ENCODE measurements at places on chromosomes 12 and 14. TPM values are rescaled to one million over a fixed set of nuclear protein-coding genes. Genes with fewer than 3 reads are reported as not detected.

- H3K27ac ChIP-seq, result no peak overlapping the region
- no peaks in the 10 kb centered on the region for H3K4me1 ChIP-seq
- H3K4me3 ChIP-seq, result no peak overlapping the region
- DNase-seq, result no peak
Measured at GRCh38 chr12:120332523-120332922, 4.9 kb upstream of the PLA2G1B start.

DNA sequence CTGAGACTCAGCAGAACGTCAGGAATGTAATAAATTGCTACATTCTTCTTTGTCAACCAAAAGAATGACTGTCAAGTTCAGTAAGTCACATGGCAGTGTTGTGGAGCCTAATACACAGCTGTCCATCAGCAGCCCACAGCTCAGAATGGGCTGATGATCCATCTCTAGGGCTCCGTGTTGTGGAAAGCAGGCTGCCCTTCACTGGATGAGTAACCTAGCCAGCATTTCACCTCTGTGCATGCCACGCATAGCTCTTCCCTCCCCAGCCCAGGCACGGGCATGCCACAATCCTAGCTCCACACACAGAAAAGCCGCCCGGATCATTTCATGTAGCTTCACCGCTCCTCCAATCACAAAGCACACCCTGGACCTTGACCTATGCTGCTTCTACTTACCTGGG is 878.0 kb upstream of the TMEM132C start:
- H3K36me3 ChIP-seq, result no peaks in the 10 kb centered on the region
- H3K4me1 ChIP-seq, result no peaks in the 10 kb centered on the region
- H3K27ac ChIP-seq, result no peak overlapping the region
- no peaks in the 10 kb centered on the region for H3K27me3 ChIP-seq
- no peak for DNase-seq
- H3K4me3 ChIP-seq, result no peak overlapping the region

The NPFF gene
- not detected for total RNA-seq

The SLC17A8 gene
- total RNA-seq, result not detected

- no peaks in the 10 kb centered on the region for H3K27me3 ChIP-seq
- H3K4me1 ChIP-seq, result peaks cover 37% of the 10 kb centered on the region
- peaks cover 4% of the 10 kb centered on the region for H3K36me3 ChIP-seq
- H3K4me3 ChIP-seq, result peak overlapping the region; percentile 85
- H3K27ac ChIP-seq, result peak overlapping the region; percentile 96
Measured at GRCh38 chr14:39169541-39169900, 612 bp downstream of the TRAPPC6B start.

DNA sequence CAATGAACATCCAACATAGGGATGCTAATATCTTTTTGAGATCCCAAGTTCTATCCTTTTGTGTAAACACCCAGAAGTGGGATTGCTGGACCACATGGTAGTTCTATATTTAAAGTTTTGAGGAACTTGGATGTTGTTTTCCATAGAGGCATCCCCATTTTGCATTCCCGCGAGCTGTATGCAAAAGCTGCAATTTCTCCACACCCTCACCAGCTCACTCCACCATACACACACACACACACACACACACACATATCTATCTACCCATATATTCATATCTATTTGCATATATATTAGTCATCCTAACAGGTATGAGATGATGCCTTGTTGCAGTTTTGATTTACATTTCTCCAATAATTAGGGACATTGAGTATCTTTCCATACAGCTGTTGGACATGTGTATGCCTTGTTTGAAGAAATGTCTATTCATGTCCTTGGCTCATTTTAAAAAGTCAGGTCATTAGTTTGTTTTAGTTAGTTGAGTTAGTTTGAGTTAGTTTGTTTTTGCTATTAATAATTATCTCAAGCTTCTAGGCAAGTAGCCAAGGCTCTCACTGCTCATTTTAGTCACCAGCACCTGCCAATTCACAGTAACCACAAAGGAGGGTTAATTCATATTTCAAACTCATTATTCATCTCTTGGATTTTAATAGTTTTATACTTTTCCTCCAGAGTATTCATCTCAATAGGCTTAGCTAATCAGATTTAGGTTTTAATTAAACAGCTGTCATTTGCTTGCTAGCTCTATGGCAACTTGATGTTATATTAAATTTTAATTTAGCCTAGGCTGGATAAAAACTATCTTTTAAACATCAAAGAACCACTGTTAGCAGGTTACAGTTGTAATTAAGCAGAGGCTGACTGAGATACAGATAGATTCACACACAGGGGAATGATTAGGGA is 1435.9 kb upstream of the TMEM132C start:
- H3K27me3 ChIP-seq, result peaks cover 15% of the 10 kb centered on the region
- no peak for DNase-seq
- H3K4me3 ChIP-seq, result no peak overlapping the region
- H3K27ac ChIP-seq, result no peak overlapping the region
- no peaks in the 10 kb centered on the region for H3K4me1 ChIP-seq

- H3K4me3 ChIP-seq, result no peak overlapping the region
- H3K27me3 ChIP-seq, result peaks cover 7% of the 10 kb centered on the region
- no peak overlapping the region for H3K27ac ChIP-seq
Measured at GRCh38 chr14:99995700-99996356, 69.4 kb upstream of the EVL start.

The WDHD1 gene
- 63.2 TPM for total RNA-seq

- peak; percentile 82 for DNase-seq
- peaks cover 18% of the 10 kb centered on the region for H3K36me3 ChIP-seq
Measured at GRCh38 chr12:6936636-6937480, 6.8 kb upstream of the RNU7-1 start.

The POTEG gene
- total RNA-seq, result not detected

DNA sequence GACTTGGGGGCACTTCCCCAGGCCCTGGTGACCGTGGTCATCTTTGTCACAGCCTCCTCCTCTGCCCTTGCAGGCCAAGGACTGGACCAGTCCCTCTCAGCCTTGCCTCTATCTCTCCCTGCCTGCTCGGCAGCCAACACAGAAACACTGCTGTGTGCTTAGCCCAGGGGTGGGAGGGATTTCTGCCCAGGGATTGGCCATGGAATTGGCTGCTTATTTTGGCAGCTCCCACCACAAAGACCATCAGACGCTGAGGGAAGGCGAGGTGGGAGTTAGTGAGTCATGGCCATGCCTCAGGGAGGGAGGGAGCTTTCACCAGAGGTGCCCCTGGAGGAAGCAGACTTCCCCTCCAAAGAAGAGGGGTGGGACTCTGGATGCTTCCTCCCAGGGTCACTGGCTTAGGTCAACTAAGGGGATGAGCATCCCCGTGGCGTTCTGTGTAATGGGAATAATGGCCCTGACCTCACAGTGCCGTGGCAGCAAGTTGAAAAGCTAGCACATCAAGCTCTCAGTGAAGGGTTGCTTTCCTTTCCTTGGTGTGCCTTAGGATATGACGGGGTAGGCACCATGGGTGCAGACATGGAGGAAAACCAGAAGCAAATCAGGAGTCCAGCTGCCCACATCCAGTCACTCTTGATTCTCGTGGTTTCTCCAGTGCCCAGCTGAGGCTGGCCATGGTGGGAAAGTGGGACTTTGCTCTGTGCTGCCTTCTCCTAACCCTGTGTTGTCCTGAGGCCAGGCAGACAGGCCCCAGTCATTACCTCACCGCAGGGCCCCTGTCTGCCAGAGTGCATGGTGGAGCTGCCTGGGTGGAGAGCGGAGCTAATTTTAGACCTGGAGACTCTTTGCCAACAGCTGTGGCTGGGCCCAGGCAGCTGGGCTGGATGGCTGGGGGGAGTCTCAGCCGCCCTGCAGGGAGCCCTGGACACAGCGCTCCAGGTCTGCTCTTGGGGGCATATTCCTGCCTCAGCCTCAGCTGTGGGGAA is 21.4 kb downstream of the B4GALNT3 start:
- no peak overlapping the region for H3K27ac ChIP-seq
- no peaks in the 10 kb centered on the region for H3K4me1 ChIP-seq
- peaks cover 8% of the 10 kb centered on the region for H3K27me3 ChIP-seq
- no peak for DNase-seq
